ENCODE measurements at places on chromosomes 12 and 14. TPM values are rescaled to one million over a fixed set of nuclear protein-coding genes. Genes with fewer than 3 reads are reported as not detected.

The KRT6C gene
- 0.32 TPM for total RNA-seq

The EFS gene
- 10.2 TPM for total RNA-seq

The TMEM52B gene
- total RNA-seq = 0.03 TPM

The ABCC9 gene
- 10.0 TPM for total RNA-seq

The DCN gene
- total RNA-seq = 1,996 TPM

GRCh38 chr14:55572578-55572977 is 7.4 kb upstream of the KTN1 start:
- H3K27me3 ChIP-seq = no peaks in the 10 kb centered on the region
- H3K27ac ChIP-seq = no peak overlapping the region
- H3K4me3 ChIP-seq = no peak overlapping the region

DNA sequence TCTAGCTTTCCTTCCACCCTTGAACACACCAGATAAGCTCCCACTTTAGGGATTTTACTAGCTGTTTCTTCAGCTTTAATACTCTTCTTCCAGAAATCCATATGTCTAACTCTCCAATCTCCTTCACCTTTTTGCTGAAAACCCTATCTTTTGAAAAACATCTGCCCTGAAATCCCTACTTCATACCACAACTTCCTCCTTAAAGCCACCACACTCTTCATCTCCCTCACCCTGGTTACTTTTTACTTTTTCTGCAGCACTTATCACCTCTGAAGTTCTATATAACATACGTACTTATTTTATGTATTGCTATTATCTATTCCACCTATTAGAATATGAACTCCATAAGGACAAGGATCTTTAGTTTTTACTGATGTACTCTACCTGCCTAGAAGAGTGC is 28.6 kb upstream of the PTPRQ start:
- H3K27ac ChIP-seq = no peak overlapping the region
- H3K27me3 ChIP-seq = no peaks in the 10 kb centered on the region
- no peak overlapping the region for H3K4me3 ChIP-seq
- no peaks in the 10 kb centered on the region for H3K36me3 ChIP-seq
- DNase-seq = no peak

GRCh38 chr14:57390806-57391516 is 575 bp downstream of the NAA30 start:
- no peaks in the 10 kb centered on the region for H3K36me3 ChIP-seq
- H3K4me1 ChIP-seq = peaks cover 20% of the 10 kb centered on the region
- H3K4me3 ChIP-seq = peak overlapping the region; percentile 89
- H3K27me3 ChIP-seq = no peaks in the 10 kb centered on the region

DNA sequence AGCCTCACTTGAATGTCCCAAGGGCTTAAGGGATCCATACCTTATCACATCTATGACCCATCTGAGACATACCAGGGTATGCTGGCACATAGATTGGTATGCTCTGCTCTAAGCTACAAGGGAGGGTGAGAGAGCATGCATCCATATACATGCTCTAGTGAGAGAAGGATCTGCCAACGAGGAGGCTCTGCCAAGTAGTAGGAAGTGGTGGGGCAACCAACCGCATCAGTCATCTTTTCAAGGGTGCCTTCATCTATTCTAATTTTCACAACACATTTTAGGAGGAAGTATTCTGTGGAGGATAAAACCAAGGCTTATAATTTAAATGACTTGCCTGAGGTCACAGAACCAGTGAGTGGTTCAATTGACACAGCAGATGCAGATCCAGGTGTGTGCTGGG is 6.6 kb upstream of the PPM1A start:
- no peak overlapping the region for H3K27ac ChIP-seq
- H3K36me3 ChIP-seq = no peaks in the 10 kb centered on the region
- no peak overlapping the region for H3K4me3 ChIP-seq
- DNase-seq = no peak

DNA sequence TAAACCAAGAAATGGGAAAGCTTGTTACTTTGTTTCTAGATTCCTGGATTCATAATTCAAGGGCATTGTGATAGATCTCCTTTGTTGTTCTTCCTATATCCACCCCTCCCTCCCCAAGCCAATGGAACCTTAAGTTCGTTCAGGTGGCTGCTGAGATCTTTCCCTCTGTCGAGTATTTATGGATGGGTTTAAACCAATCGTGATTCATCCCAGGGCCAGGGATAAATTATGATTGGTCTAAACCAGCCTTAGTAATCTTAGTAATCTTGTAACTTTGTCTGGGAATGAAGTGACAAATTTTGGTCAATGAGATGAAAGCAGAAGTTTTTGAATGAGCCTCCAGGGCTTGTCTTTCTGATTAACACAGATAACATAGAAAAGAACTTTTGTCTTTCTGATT is 56.1 kb upstream of the PCED1B start:
- no peak overlapping the region for H3K27ac ChIP-seq
- H3K27me3 ChIP-seq = no peaks in the 10 kb centered on the region
- no peak overlapping the region for H3K4me3 ChIP-seq
- DNase-seq = no peak
- no peaks in the 10 kb centered on the region for H3K36me3 ChIP-seq

GRCh38 chr14:69285661-69286255 is 25.8 kb downstream of the GALNT16 start:
- H3K4me1 ChIP-seq = no peaks in the 10 kb centered on the region
- no peak overlapping the region for H3K4me3 ChIP-seq
- no peaks in the 10 kb centered on the region for H3K36me3 ChIP-seq
- H3K27me3 ChIP-seq = no peaks in the 10 kb centered on the region
- H3K27ac ChIP-seq = no peak overlapping the region

- no peaks in the 10 kb centered on the region for H3K27me3 ChIP-seq
- peak overlapping the region; percentile 89 for H3K27ac ChIP-seq
- peak overlapping the region; percentile 50 for H3K4me3 ChIP-seq
Measured at GRCh38 chr12:7130701-7131501, 730 bp downstream of the CLSTN3 start.

- no peak for DNase-seq
- H3K36me3 ChIP-seq = no peaks in the 10 kb centered on the region
- H3K4me1 ChIP-seq = no peaks in the 10 kb centered on the region
- H3K4me3 ChIP-seq = no peak overlapping the region
Measured at GRCh38 chr14:102949062-102949800, 26.8 kb downstream of the AMN start.

DNA sequence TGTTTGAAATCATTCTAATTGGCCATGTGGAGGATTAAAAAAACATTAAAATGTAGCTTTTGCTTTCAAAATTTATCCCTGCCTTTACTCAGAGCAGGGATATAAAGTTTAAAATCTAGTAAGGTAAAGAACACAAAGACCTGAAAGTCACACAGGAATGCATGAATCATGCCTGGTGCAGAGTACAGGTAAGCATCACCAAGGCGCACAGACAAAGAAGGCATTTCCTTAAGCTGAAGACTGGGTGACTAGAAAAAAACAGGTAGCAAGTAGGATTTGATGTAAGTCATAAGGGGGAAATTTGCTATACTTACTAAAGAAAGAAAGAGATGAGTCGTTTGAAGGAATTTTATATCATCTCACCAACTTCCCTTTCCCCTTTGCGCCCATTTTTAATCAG is 405.6 kb downstream of the GXYLT1 start:
- peak; percentile 7 for DNase-seq
- no peaks in the 10 kb centered on the region for H3K27me3 ChIP-seq
- no peaks in the 10 kb centered on the region for H3K36me3 ChIP-seq
- H3K4me3 ChIP-seq = no peak overlapping the region
- H3K4me1 ChIP-seq = no peaks in the 10 kb centered on the region
- H3K27ac ChIP-seq = no peak overlapping the region

DNA sequence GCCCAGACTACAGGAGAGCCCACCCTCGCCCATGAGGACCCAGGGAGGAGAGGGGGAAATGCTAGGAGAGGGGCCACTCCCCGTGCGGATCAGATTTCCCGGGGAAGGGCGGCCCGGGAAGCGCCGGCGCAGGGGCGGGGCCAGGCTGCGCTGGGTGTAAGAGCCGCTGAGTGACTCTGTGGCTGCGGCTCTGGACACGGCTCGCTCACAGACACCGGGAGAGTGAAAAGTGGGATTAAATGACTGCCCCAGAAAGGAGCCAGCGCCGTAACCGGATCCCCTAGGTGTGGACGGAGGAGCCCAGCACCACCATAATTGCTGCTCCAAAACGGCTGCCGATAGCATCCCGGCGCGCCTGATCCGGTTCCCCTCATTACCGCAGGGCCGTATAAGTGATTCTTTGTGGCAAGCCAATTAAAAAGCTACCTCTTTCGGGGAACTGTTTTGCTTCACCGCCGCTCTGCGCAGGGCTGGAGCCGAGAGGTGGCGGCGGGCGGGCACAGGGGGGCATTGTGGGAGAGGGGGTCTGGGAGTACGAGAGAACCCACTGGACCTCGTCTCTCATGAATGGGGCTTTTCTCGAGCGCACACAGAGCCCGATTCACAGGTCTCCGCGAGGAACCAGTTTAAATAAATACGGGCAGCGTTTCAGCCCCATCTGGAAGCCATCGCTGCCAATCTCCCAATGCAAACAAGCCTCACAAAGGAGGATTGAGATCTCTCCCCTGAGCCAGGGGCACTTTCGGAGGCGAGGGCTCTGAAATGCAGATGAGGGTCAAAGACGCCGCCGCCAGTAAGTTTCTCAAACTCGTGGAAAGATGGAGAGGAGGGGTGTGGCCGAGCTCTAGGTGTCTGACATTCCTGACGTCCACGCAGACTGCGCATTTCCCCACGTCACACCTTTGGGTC is 2.5 kb downstream of the COL2A1 start:
- peak overlapping the region; percentile 28 for H3K27ac ChIP-seq
- H3K4me3 ChIP-seq = peak overlapping the region; percentile 37
- peak; percentile 76 for DNase-seq
- H3K27me3 ChIP-seq = peaks cover 35% of the 10 kb centered on the region
- no peaks in the 10 kb centered on the region for H3K36me3 ChIP-seq
- H3K4me1 ChIP-seq = peaks cover 29% of the 10 kb centered on the region

DNA sequence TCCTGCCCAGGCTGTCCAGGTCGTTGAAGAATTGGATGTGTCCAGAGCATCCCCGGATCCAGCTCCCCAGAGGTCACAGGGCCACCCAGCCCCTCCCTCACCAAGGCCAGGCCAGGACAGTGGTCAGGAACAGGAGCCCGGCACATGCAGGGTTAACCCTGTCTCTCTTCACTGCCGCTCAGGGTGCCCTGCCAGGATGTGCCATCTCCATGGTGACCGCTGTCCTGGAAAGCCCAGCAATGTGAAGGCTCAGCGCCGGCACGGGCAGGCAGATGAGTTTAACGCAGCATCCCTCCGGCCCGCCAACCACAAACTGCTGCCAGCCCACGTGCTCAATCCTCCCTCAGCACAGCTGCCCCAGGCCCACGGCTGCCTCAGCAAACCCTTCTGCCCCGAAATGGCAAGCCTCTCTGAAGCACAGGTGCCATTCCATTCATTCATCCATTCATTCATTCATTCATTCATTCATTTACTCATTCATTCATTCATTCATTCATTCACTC is 4.4 kb downstream of the TMEM179 start:
- no peak overlapping the region for H3K4me3 ChIP-seq
- H3K27ac ChIP-seq = no peak overlapping the region
- H3K27me3 ChIP-seq = peaks cover 13% of the 10 kb centered on the region

- H3K4me3 ChIP-seq = no peak overlapping the region
- DNase-seq = peak; percentile 81
- no peaks in the 10 kb centered on the region for H3K4me1 ChIP-seq
- H3K27ac ChIP-seq = no peak overlapping the region
- H3K27me3 ChIP-seq = peaks cover 3% of the 10 kb centered on the region
Measured at GRCh38 chr14:56491299-56492285, 88.0 kb upstream of the TMEM260 start.

DNA sequence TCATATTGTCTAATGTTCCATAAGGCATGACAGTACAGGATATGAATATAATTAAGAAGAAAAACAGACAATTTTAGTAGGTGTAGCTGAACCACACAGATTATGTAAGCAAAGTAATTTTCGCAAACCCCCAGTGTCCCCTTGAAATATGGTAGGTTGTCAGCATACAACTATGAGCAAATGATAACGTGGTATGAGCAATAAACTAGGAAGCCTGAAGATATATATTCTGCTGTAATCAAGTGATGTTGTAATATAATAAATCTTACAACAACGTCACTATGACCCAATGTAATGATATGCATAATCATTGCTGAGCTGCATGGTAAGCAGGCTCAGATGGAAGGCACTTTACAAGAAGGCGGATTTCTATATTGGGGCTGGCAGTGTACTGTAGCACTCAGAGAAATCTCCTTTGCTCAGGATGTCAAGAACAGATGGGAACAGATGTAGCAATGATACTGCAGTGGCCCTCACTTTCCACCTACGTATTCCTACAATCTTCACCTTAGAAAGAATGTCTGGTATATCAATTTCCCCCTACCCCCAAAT is 47.8 kb upstream of the MYF6 start:
- no peaks in the 10 kb centered on the region for H3K36me3 ChIP-seq
- DNase-seq = no peak
- no peak overlapping the region for H3K27ac ChIP-seq
- H3K27me3 ChIP-seq = no peaks in the 10 kb centered on the region
- no peak overlapping the region for H3K4me3 ChIP-seq

Measured in hepatocyte (in vitro differentiated cells).